ENCODE measurements at places on chromosomes 16 and 17.

GRCh38 chr16:25018972-25019617 lies 3.9 kb upstream of the ARHGAP17 start:
- DNase-seq: no peak

DNA sequence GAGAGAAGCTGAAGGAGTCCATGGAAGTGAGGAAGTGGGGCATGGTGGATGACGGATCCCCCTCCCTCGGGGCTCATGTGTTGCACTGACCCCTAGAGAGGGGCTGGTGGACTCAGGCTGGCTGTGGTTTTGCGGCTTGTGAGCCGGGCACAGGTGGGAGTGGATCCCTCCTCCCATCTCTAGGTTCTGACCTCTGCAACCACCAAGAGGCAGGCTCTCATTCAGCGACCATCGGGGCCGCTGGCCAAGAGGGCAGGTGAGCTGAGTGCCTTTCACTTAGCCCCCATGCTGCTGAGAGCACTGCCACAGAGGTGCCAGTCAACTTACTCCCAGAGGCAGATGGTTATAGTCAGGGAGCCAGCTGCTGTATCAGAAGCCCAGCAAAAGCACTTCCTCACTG lies 67.3 kb downstream of the SCNN1B start:
- DNase-seq: no peak

GRCh38 chr17:44220213-44221083 lies 973 bp upstream of the UBTF start:
- DNase-seq: no peak

GRCh38 chr16:66171578-66171977 lies 194.9 kb upstream of the CDH5 start:
- no peak for DNase-seq

DNA sequence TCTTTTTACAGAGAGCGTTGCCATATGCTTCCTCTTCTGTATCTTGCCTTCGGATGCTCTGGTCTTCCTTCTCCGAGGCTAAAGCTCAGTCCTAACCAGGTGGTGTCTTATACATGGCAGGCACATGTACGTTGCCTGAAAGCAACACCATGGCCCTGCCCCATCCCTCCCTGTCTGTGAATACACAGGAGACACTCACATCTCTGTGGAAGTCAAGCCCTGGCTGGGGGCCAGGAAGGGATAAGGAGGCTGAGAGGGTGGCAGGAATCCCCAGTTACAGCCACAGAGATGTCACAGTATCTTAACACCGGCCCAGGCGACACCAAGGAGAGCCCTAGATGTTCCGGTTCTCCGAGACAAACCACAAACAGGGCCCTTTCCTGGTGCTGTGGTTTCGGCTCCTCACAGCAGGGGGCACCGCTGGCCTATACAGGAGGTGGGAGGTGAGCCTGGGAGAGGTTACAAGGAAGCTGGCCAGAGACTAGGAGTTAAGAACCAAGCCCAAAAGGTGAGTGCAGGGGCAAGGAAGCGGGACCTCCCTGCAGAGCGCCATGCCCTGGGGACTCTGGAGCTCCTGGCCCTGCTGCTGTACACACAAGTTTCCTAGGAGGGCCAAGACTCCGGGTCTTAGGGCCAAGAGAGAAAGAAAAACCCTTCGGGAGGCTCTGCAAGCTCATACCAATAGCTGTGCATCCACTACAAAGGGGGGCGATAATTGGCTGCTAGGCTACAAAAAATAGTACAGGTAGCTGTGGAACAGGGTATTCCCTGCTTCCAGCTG lies 41.7 kb downstream of the SRL start:
- DNase-seq: peak; percentile 55

GRCh38 chr17:9381068-9381467 lies 194.6 kb downstream of the STX8 start:
- peak; percentile 38 for DNase-seq

DNA sequence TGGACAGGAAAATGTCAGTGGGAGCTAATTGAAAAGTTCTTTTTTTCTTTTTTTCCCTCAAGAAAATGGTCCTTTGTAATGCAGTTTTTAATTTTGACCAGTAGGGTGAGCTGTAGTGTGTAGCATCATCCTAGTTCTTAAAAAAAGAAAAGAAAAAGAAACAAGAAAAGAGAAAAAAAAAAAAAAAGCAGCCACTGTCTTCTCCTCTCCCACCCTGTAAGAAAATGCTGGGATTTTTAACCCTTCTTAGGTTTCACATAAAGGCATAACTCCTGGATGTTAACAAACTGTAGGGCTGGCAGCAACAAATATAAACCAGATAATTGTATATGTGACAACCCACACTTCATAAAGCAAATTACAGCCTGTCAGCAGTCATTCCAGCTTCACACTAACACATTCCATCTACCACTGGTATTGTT lies 78.1 kb downstream of the SKAP1 start:
- peak; percentile 45 for DNase-seq

- no peak for DNase-seq
These were observed 11.2 kb downstream of the GALK1 start for GRCh38 chr17:75753514-75754377.

DNA sequence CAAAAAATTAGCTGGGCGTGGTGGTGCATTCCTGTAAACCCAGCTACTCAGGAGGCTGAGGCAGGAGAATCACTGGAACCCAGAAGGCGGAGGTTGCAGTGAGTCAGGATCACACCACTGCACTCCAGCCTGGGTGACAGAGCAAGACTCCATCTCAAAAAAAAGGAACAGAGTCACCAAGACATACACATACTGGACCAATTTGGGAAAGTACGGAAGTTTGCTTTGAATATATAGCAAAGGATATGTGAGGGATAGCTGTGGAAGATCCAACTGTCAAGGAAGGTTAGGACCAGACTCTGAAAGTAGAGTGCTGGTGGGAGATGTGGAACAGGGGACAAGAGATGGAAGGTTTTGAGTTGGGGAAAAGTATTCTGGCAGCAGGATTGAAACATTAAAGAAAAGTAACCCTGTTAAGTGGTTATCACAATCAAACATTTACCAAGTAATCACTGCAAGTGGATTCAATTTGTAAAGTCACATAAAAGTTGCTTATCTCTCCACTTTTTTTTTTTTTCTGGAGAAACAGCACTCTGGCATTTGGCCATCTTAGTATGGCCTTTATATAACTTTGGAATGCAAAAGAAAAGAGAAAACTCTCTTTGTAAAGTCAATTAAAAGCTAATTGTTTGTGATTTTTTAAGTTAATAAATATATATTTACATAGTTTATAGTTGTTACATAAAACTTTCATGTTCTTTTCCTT lies 259.4 kb upstream of the TBX2 start:
- DNase-seq: no peak

DNA sequence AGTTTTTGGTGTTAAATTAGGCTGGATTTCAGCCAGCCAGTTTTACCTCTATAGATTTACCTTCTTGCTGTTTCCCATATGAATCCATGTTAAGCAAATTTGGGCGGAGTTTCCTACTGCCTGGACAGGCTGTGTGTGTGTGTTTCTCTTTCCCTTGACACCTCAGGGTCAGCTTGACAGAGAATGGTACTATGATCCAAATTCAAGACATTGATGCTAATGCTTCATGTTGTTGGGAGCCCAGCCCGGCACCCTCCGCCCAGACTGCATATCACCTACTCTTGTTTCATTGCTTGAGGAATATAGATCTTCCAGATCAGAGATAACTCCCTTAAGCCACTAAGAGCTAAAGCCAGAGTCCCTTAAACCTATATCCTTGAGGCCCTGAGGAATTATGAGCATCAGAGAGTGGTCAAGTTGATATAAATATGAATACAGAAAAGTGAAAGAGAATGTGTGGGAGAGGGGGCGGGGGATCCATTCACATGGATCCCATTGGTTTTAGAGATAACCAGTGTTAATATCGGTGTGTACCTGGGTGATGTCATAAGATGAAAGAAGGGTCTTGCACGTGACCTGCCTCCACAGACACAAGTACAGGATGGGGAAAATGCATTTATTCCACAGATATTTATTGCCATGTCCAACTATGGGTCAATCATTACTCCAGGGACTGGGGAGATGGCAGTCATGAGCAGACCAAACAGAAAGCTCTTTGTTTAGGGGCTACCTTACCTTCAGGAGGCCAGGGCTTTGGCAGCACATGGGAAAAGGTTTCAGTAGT lies 69.7 kb downstream of the WIPI1 start:
- no peak for DNase-seq

DNA sequence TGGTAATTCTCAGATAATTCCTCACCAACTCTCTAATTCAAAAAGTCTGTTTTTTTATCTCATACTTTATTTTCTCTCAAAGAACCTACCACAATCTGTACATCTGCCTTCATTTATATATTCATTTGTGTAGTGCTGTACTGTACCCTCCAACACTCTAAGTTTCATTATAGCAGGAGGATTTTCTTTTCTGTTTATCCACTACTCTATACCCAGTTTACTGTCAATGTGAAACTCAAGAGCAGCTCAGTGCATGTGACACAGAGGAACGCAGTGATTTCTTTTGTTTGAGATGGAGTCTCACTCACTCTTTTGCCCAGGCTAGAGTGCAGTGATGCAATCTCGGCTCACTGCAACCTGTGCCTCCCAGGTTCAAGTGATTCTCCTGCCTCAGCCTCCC lies 117.8 kb downstream of the ADAMTS18 start:
- DNase-seq: no peak

- DNase-seq: no peak
These were observed 377.1 kb downstream of the CNTNAP4 start for GRCh38 chr16:76654088-76654820.

DNA sequence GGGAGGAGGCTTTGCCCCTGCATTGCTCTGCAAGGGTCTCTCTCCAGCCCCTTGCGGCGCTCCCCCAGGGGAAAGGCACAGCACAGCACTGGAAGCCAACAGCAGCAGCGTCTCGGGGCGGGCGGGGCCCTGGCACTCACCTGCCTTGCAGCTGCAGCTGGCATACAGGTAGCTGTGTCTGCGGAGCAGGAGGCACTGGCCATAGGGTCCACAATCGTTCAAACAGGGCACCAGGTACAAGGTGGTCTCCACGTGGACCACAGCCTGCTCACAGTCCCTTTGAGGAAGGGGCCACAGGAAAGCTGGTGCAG lies 4.2 kb upstream of the MRPL28 start:
- no peak for DNase-seq

- DNase-seq: no peak
These were observed 78.8 kb upstream of the RPRML start for GRCh38 chr17:47057830-47058229.

- DNase-seq: no peak
These were observed 10.3 kb downstream of the KAT7 start for GRCh38 chr17:49798738-49799137.

GRCh38 chr16:17515421-17516210 lies 44.9 kb upstream of the XYLT1 start:
- DNase-seq: no peak

GRCh38 chr16:87206646-87207451 lies 110.3 kb downstream of the C16orf95 start:
- DNase-seq: no peak

DNA sequence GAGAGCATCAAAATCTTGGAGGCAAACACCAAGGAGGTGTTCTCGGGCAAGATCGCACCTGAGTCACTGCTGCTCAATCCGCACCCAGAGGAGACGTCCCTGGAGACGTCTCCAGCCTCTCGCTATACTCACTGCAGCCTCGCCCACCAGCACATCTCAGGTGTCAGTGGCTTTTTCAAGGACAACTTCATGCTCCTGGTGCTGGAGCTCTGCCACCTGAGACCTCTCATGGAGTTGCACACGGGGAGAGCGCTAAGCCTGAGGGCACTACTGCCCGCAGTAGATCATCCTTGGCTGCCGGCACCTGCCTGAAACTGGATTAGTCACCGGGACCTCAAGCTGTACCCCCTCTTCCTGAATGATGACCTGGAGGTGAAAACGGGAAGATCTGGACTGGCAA lies 2.6 kb upstream of the MBTPS1 start:
- DNase-seq: no peak

DNA sequence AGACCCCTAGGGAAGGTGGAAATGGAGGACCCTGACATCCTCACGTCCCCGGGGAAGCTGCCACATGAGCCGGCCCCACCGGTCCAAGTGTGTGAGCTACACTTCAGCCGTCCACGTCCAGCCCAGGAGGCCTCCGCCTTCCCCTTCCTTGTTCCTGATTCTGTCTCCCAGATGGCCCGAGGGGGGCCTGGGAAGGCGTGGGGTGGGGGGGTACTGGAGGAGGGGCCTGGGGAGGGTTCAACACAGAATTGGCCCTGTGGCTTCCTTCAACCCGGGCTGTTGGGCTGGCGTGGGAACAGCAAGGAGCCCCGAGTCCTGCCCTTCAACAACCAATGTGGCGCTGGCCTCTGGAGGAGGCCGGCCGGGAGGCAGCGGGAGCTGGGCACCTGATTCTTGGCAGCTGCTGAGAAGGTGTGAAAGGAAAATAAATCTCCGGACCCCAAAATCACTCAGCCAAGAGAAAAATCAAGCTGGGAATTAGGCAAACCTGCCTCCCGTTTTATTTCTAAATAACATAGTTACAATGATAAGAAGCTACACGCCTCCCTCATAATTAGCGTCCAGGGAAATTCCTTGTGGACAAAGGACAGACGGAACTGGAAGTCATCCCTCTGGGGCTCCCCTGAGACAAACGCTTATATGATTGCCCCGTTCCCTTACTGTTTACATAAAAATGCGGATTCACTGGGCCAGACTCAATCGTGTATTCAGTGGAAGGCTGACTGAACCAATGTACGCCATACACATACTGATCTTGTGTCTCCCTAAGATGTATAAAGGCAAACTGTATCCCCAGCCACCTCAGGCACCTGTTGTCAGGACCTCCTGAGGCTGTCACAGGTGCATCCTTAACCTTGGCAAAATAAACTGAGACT lies 1.8 kb upstream of the APRT start:
- DNase-seq: no peak

DNA sequence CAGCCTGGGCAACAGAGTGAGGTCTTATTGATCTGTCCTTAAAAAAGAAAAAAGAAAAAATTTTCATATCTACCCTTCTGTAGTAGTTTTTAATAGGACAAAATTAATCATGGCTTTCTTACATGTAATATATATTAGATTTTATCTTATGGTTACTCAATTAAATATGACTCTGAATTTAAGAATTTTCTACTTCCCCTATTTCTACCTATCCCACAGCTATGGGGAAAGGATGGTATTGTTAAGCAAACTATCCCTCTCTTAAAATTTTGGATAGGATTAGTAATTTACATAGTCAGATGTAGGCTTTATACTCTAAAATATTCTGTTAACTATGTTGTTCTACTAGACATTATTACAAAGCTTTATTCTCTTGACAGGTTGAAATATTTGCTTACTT lies 62.5 kb downstream of the NQO1 start:
- DNase-seq: no peak

GRCh38 chr16:19559242-19559910 lies 3.9 kb downstream of the VPS35L start:
- peak; percentile 28 for DNase-seq

GRCh38 chr16:55555436-55555835 lies 11.0 kb upstream of the CAPNS2 start:
- DNase-seq: no peak

- peak; percentile 45 for DNase-seq
These were observed 65.9 kb upstream of the SDK2 start for GRCh38 chr17:73710095-73710592.

GRCh38 chr16:25151996-25152395 lies 40.5 kb downstream of the LCMT1 start:
- no peak for DNase-seq

- DNase-seq: no peak
These were observed 4.4 kb downstream of the SHBG start for GRCh38 chr17:7634384-7634783.

- DNase-seq: no peak
These were observed 644 bp upstream of the RHBDF2 start for GRCh38 chr17:76501827-76502307.

GRCh38 chr16:87252269-87252970 lies 64.8 kb downstream of the C16orf95 start:
- no peak for DNase-seq

GRCh38 chr17:13806092-13806491 lies 204.4 kb upstream of the HS3ST3A1 start:
- no peak for DNase-seq
